Stimulated activated CD4-positive, alpha-beta T cell treated with anti-CD3 and anti-CD28 coated beads, Interleukin-2, amount 100 ng/mL, for 4 hours (primary cell): ENCODE measurements at places on chromosomes 12 and 14.

DNA sequence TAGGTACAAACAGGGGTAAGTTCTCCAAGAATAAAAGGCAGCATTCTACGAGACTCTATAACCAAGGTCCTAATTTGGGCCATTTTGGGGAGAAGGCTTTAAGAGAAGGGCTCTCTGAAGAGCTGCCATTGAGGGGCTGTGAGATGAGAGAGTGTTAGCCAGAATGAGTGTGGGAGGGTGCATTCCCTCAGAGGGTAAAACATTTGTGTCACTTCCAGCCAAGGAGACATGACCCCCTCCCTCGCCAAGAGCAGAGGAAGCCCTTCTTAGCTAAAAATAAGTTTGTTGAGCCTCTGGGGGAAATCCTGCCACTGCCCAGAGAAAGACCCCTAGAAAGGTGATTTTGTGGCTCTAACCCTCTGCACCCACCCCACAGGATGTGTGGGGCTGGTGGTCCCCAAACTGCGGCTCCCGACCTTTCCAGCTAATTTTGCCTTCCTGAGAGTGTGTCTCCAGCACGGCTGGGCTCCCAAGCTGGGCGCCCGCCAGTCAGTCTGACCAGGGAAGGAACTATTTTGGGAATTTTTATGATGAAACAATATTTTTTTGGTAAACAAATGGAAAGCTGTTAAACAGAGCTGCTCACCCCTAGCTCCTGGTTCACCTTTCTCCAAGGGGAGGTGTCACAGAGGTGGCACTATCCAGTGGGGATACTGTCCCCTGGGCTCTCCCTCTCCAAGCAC is 65.9 kb upstream of the JDP2 start:
- DNase-seq = no peak

- no peak for DNase-seq
Observed at GRCh38 chr12:124792156-124792555, 71.5 kb downstream of the SCARB1 start.

DNA sequence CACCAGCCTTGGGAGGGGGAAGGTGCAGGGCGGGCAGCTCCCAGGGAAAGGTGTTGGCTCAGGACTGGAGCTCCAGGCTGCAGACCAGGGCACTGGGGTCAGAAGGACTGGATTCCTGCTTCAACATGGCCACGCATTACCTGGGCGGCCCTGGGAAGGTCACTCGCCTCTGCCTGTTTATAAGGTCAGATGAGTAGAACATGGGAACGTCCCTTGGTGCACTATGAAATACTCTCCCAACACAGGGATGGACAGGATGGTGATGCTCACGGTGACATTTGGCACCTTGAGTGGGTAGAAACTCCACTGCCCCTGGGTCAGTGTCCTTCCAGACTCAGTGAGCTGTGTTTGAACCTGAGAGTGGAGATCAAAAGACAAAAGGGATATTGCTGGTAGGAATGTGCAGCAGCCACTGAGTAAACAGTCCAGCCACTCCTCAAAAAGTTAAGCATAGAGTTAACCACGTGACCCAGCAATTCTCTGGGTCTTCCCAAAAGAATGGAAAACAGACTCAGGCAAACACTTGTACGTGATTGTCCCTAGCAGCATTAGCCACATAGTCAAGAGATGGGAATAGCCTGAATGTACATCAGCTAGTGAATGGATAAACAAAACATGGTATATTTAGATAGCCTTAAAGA is 9.1 kb upstream of the BDKRB2 start:
- DNase-seq = no peak

GRCh38 chr12:6386491-6386890 is 2.5 kb downstream of the LTBR start:
- DNase-seq = no peak

- no peak for DNase-seq
Observed at GRCh38 chr12:102757154-102757881, 159.7 kb downstream of the PAH start.

DNA sequence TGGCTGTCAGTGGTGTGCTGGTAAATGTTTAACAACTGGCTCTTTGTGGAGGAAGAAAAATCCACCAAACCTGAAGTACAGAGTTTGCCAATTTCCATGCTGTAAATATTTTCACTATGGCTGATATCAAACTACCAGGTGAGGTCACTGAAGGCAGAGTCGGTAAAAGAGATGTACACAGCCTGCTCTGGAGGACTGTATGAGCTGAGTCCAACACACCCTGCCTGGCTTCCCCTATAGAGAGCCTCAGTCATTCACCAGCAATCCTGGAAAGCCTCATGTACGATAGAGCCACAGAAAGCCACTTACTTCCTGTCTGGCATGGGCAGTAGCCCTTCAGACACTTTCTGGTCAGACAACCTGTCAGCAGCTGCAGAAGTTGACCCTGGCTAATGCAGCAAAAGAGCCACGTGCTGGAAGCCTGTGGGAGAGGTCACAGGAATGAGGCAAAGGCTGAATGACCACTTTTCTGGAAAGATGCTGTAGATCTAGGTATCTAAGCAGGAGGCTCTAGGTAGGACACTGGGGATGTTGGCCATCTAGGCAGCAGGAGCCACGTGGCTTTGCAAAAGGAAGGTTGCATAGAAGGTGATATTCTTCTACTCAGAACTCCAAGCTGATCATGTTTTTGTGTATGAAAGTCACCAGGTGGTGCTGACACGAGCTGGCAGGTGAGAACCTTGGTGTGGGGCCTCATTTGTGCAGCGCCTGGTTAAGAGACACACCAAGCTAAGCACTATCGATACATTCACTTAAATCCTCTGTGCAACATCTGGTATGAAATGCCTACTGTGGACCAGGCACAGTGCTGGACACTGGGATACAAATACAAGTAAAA is 553.9 kb downstream of the VRK1 start:
- DNase-seq = no peak
